ENCODE measurements at places on chromosomes 2 and 18.

- peak; percentile 48 for DNase-seq
Measured at GRCh38 chr2:78979380-78980151, 45.9 kb upstream of the REG3G start.

DNA sequence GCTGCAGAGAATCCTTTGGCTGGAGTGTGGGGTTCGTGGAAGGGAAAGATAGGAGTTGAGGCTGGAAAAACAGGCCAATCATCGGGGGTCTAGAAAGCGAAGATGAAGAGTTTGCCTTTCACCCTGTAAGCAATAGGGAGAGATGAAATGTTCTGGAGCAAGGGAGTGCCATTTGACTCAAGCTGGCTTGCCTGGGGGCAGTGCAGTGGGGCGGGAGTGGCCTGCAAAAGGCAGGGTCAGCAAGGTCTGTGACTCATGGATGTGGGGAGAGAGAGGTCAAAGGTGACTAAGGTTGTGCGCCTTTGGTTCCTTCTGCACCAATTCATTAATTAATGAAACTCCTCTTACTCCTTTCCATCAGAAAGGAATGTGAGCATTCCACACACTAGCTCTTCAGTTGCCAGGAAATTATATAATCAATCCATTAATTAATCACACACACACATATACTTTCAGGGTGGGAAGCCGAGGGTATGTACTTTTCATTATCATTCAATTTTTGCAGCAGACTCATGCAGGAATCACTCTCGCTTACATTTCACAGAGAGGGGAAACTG is 227.6 kb downstream of the MYCN start:
- DNase-seq: no peak

- DNase-seq: no peak
Measured at GRCh38 chr2:26067980-26068507, 34.2 kb downstream of the RAB10 start.

DNA sequence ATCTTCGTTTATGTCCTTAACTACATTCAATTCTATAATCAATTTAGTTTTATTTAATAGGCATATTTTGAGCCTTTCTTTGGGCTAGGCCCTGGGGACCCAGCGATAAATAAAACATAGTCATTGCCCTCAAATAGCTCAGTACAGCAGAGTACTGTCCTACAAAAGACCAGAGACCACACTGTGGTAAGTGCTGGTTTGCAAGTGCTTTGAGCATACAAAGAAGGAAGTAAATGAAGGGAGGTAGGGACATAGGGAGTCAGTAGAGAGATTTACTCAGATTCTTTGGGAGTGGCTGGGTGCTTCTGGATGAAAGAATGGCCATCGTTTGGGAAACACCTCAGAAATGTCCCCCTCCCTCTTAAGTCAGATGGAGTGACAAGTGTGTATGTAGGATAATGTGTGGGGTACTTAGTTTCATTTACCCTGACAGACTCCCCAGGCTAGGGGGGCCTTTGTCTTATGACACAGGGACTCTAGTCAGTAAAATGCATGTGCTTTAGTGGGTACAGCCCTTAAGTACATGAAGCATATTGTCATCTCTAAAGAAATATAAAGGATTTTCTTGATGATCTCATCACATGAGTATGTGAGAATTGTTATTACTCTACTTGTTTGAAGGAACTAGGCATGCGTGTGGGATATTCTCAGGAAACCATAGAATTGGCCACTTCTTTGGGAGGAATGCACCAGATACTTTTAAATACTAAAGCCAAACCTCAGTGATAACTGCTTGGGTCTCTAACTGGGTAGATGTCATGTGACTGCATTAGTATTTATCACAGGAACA is 35.1 kb downstream of the MAPRE2 start:
- DNase-seq: no peak

- no peak for DNase-seq
Measured at GRCh38 chr18:49169037-49169521, 218.3 kb upstream of the SMAD7 start.

- no peak for DNase-seq
Measured at GRCh38 chr18:44238454-44238853, 442.2 kb upstream of the SETBP1 start.

- no peak for DNase-seq
Measured at GRCh38 chr2:72207334-72207733, 59.7 kb upstream of the CYP26B1 start.

- DNase-seq: no peak
Measured at GRCh38 chr2:152448606-152449005, 113.6 kb downstream of the FMNL2 start.

DNA sequence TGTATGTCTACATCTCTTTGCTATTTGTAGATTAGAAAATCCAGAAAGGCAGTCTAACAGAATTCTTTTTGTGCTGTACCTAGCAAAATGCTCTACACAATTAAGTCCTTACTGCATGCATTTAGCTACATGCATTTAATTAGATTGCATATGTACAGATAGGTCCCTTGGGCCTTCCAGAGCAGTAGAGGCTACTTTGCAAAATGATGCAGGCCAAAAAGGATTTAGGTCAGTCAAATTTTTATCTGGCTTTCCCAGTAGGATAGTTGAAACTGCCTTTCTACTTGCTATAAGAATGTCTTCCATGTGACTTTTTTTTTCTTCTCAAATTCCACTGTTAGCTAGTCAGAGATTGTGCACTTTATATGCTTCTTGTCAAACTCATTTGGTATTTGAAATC is 19.3 kb downstream of the GALNT13 start:
- no peak for DNase-seq

DNA sequence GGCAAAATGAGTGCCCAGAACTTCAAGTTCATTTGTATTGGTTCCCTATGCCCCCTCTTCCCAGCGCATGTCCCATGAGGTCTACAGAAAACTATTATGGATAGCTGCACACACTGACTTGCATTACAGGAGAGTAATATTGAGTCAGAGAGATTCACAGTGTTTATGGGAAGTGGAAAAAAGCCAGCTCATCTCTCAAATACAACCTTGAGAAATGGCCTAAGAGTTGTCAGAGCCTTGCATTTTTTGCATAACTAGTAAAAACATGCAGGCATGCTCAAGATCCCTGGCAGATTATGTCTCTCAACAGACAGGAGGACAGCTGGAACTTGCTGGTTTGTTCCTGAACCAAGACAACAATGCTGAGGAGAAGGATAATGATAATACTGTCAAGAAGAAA is 1292.8 kb downstream of the DSC3 start:
- no peak for DNase-seq

- no peak for DNase-seq
Measured at GRCh38 chr2:105487142-105488069, 88.6 kb upstream of the FHL2 start.

- peak; percentile 41 for DNase-seq
Measured at GRCh38 chr2:102310964-102311640, at the start of gene IL1RL1. IL1RL1 (plus strand) TSS chr2:102311563; CDS start chr2:102338265, 26,702 bp downstream.

GRCh38 chr2:105766300-105766866 is 21.7 kb downstream of the NCK2 start:
- DNase-seq: no peak

- DNase-seq: no peak
Measured at GRCh38 chr2:128016620-128017019, 11.2 kb downstream of the SAP130 start.

DNA sequence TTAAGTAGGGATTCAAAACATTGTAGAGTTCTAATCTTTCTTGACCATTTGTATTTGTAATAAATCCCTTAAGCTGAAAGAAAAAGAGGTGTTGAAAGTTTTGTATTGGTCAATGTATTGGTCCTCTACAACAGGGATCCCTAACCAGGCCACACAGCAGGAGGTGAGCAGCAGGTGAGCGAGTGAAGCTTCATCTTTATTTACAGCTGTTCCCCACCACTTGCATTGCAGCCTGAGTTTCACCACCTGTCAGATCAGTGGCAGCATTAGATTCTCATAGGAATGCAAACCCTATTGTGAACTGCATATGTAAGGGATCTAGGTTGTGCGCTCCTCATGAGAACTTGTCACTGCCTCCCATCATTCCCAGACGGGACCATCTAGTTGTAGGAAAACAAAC is 715.7 kb upstream of the NXPH2 start:
- DNase-seq: no peak

- no peak for DNase-seq
Measured at GRCh38 chr18:51908598-51908944, 431.4 kb upstream of the DCC start.

DNA sequence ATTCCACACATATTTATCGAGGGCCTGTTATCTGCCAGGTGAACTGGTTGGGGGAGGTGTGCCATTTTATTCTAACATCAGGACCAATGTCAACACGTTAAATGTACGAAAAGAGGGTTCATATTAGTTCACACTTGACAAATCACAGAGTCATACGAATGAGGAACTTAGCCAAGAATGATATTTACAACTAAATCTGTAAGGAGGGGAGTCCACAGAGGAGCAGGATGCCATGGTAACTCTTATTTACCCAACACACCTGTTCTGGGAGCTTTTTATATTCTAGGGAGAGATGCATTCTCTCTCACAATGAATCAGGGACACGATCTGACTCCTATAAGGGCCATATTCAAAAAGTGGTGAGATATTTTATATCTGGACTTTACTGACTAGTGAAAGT is 144.1 kb downstream of the CDC42EP3 start:
- DNase-seq: no peak

- no peak for DNase-seq
Measured at GRCh38 chr2:180004731-180005130, 2.4 kb downstream of the CWC22 start.

- DNase-seq: no peak
Measured at GRCh38 chr2:230795856-230796255, 68.9 kb upstream of the ITM2C start.

DNA sequence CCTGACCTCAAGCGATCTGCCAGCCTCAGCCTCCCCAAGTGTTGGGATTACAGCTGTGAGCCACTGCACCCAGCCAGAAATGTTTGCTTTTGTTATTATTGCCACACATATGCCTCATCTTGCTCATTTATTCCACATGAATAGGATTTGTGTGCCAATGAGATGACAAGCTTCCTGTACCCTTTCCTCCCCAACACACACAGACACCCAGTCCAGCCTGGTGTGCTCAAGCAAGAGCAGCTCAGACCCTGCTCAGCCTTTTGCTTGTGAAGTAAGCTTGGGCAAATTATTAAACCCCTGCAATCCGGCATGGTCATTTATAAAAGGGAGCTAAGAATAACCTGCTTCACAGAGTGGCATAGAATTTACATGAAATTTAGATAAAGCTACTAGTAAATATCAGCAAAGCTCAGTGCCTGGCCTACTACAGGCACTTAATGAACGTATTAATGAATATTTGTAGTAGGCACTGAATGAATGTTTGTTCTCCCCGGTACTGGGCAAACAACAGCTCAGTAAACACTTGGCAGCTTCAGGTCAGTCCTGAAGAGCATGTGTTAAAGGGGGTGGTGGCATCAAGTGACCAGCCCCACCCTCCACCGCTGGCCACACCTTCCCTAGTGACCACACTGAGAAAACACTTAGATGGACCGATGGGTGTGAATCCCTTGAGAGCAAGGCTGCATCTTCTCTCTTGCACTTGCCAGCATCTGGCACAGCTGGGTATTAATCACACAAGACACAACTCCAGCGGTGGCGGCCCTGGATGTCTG is 280.2 kb downstream of the SRBD1 start:
- no peak for DNase-seq

GRCh38 chr18:60018618-60019462 is 119.0 kb downstream of the PMAIP1 start:
- no peak for DNase-seq

GRCh38 chr2:8453904-8454302 is 228.0 kb upstream of the ID2 start:
- DNase-seq: no peak

DNA sequence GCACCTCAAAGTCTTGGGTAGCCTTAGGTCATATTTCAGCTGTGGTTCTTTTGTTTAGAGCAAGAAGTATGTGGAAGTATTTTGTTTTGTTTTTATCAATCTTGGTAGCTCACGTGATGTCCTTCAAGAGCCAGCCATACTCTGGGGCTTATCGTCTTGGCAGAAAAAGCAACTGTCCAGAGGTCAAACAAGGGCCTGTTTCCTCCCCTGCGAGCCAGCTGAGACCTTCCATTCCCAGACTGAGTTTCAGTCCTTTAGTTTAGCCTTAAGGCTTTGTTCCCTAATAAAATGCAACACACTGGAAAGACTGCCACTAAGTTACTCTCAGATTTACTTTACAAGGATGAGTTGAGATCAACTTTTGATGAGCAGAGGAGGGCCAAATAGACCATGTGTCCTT is 63.5 kb downstream of the TXNL1 start:
- DNase-seq: no peak

DNA sequence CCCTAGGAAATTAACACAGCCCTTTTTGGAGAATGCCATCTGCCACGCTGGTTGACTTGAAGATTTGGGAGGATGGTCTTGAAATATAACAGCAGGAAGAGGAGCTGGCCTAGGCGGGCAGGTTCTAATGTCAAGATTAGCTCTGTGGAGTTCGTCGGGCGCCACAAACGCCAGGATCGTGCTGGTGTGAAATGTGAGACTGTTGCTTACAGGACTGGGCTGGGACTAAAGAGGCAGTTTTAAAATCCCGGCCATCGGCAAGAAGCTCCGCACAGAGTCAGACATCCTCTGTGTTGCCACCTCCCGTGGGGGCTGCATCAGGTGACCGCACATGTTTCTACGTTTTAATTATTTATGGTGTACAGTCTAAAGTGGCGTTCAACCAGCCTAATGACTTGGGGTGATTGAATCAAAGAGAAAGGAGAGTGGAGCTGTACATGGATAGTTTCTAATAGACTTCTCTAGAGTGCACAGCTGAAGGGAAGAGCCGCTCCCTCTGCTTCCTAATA is 99.4 kb upstream of the BCL11A start:
- no peak for DNase-seq

DNA sequence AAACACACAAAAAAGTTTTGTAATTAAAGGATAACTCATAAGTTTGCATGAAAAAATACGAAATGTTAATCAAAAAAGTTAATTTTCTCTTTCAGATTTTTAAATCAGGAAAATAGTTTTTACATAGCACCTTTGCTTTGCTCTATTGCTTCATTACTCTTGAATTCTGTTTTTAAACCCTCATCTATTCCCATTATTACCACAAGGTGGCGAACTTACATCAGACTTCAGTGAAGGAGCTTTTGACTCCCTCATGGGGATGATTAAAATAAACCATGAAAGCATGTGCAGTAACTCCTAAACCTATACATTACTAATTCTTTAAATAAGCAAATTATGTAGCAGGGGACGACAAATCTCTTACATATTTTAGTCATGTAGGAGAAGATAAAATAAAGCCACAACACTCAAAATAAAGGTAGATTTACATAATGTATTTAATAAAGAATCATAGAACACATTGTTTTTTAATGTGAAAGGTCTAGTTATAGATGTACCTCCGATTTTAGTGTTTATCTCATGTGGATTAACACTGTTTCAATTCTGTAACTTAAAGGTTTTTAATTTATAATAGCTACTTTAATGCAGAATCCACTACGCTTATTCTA is 105.2 kb downstream of the NETO1 start:
- DNase-seq: peak; percentile 65

DNA sequence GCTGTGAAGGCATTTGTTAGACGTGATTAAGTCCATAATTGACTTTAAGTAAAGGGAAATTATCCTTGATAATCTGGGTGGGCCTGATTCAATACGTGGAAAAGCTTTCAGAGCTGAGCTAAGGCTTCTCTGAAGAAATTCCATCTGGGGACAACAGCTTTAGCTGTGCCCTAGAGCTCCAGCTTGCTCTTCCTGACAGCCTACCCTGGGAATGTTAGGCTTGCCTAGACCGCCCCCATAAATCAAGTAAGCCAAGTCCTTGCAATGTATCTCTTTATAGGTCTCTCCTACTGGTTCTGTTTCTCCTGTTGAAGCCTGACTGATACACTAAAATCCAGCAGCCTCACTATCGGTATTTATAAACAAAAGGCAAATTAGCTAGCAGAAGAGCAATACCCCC is 160.0 kb downstream of the STK39 start:
- no peak for DNase-seq

- DNase-seq: no peak
Measured at GRCh38 chr18:61803393-61803792, 89.4 kb downstream of the RNF152 start.

All from hematopoietic multipotent progenitor cell treated with erythropoietin and hydrocortisone succinate and interleukin-3 and kit ligand, for 8 days (in vitro differentiated cells).